Central memory CD4-positive, alpha-beta T cell (primary cell): ENCODE measurements at places on chromosomes 5 and 9.

DNA sequence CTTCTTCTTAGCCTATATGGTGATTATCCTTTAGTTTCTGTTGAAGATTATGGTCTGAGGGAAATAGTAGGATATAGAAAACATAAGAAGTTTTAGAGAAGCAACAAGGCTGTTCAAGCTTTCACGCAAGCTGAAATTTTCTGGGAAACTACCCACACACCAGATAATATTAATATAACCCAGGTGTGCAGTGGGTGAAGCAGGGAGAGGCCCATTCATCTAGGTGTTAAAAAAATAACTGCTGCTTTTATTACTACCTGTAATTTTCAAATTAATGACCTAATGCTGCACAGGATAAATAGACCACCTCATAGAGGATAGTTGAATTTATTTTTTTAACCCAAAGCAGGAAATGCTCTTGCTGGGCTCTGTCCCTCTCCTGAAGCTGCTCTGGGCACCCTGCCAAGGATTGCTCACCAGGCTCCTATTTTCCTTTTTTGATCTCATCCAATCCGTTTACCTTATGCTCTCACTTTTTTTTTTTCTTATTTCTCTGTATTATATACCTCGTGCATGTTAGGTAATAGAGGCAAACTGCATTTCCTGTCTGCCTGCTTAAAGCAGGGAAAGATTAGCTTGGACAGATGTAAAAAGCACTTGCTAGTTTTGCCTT lies 124.3 kb upstream of the SLC12A2 start:
- DNase-seq = no peak

DNA sequence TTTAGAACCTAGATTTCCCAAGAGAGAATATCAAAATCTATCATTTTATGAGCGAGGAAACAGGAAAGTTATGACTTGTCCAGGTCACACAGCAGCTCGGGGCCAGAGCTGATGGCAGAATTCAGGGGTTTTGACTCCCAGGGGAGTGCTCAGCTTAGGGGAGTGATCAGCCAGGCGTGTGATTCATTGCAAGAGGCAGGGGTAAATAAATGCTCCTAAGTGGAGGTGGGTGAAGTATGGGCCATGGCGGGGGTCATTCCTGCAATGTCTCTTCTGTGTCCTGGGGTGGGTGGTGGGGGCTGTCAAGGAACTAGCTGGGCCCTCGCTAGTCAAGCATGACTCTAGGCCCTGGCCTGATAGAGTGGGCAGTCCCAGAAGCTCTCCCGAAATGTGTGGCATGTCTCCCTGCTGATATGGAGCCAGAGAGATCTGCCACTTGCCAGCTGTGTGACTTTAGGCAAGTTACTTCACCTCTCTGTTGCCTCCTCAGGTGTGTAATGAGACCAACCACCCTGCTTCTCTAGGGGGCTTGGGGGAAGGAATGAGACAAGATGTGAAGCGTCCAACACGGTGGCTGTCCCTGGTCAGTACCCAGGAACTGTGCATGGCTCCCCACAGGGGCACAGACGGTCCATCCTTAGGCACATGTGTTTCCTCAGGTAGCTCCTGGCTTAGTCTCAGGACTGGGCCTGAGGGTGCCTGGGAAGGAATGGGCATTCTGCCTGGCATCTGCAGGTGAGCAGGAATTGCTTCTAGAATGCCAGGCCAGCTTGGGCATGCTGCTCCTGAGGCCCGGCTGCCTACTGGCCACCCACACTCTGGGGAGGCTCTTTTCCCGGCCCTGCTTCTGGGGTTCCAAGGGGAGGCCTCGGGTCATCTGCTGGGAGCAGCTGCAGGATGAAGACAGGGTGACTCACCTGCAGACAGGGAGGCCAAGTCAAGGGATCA lies 36.5 kb upstream of the SH3PXD2B start:
- DNase-seq = no peak

DNA sequence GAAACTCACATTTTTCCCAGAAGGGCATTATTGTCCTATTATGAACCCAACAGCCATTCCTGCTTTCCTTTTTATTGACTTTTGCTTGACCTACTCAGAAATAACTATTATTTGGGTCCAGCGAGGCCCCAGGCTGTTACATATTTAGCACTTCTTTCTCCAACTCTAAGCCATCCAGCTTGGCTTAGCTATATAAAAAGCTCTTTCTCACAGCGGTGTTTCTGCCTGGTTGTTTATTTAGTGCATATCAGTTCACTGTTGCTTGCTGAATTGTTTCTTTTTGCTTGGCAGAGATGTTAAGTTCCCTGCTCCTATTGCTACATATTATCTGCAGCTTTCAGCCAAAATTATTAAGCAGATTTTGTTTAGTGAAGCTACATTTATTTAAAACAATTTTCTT lies 1156.8 kb upstream of the SEMA6A start:
- no peak for DNase-seq

GRCh38 chr5:21678526-21678925 lies 1174.6 kb downstream of the CDH12 start:
- DNase-seq = no peak
